ENCODE measurements at places on chromosomes 4 and X. TPM values are rescaled to one million over a fixed set of nuclear protein-coding genes. Genes with fewer than 3 reads are reported as not detected.

DNA sequence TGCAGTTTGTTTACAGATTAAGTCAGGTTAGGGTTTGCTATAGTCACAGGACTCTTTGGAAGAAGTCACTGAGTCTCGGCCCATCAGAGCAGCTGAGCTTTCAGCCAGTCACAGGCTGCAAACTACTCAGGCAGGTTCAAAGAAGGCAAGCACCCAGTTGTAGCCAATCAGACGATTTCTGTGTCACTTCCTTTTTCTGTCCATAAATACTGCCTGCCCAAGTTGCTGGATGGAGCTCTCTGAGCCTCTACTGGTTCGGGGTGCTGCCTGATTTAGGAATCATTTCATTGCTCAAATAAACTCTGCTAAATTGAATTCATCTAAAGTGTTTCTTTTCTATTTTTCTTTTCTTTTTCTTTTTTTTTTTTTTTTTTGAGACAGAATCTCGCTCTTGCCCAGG, 7.3 kb upstream of the SH3BP2 start:
- peak; percentile 56 for DNase-seq

GRCh38 chrX:23626651-23627050, 40.6 kb upstream of the PRDX4 start:
- DNase-seq = no peak

DNA sequence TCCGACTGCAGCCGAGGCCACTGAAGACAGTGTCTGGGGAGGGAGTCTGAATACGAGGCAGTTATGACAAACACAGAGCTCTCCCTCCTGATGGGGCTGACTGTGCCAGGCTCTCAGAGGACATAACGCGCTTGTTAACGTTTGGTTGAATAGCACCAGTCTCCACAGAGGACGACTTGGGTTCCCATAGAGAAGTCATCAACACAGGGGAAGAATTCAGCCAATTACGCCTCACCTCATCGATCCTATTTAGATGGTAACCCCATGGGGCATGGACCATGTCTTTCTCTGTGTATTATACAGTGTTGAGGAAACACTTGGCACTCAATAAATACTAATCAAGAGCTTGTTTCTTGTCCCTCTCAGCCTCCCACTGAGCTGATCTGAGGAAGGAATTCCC, 642.6 kb upstream of the LCORL start:
- DNase-seq = no peak

DNA sequence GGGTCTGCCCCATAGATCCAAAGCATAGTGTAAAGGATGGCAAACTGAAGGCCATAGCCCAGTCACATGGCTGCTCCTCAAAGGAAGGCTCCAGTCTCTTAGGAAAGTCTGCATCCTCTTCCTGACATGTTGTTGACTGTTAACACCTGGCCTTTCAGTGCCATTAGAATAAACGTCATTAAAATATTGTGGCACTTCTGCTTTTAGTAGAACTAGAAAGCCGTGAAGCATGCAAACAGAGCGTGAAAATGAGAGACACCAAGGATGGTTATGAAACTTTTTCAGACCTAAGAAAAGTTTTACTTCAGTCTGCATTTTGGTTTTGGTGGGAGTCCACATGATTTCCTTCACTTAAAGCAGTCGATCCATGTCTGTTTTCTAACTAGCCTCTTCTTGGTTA, 41.1 kb upstream of the AFF2 start:
- DNase-seq = no peak

The NUDT6 gene
- total RNA-seq = 8.5 TPM

The FAM200B gene
- 15.8 TPM for total RNA-seq

The TRIM61 gene
- total RNA-seq = 1.8 TPM

GRCh38 chr4:158016511-158016910, 156.3 kb downstream of the GASK1B start:
- no peak for DNase-seq

Measured in activated T-cell treated with anti-CD3 and anti-CD28 coated beads, Interleukin-2, amount 50 U/mL, for 72 hours (primary cell).